ENCODE measurements at places on chromosomes 6 and 20.

- DNase-seq, result no peak
Measured at GRCh38 chr20:5888041-5888440, 62.3 kb downstream of the TRMT6 start.

DNA sequence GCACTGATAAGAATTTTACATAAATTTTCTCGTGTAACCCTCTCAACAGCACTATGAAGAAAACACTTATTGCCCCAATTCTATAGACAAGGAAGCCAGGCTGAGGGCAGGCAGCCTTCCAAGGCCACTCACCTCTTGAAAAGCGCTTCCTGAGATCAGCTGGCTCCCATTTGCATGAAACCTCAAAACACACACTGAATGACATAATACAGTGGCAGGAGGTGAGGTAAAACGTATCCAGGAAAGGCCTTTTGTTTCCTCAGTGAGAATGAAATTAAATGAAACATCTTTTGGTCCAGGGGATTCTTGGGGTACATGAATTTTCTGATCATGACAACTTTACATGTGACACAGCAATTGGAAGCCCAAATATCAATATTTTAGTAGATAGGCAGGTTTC is 112.5 kb downstream of the WDR27 start:
- DNase-seq, result no peak

- peak; percentile 12 for DNase-seq
Measured at GRCh38 chr6:22145376-22145775, 151.5 kb downstream of the PRL start.

GRCh38 chr6:24327756-24328155 is 30.1 kb downstream of the DCDC2 start:
- no peak for DNase-seq

GRCh38 chr6:52154381-52154780 is 31.8 kb upstream of the IL17A start:
- no peak for DNase-seq

DNA sequence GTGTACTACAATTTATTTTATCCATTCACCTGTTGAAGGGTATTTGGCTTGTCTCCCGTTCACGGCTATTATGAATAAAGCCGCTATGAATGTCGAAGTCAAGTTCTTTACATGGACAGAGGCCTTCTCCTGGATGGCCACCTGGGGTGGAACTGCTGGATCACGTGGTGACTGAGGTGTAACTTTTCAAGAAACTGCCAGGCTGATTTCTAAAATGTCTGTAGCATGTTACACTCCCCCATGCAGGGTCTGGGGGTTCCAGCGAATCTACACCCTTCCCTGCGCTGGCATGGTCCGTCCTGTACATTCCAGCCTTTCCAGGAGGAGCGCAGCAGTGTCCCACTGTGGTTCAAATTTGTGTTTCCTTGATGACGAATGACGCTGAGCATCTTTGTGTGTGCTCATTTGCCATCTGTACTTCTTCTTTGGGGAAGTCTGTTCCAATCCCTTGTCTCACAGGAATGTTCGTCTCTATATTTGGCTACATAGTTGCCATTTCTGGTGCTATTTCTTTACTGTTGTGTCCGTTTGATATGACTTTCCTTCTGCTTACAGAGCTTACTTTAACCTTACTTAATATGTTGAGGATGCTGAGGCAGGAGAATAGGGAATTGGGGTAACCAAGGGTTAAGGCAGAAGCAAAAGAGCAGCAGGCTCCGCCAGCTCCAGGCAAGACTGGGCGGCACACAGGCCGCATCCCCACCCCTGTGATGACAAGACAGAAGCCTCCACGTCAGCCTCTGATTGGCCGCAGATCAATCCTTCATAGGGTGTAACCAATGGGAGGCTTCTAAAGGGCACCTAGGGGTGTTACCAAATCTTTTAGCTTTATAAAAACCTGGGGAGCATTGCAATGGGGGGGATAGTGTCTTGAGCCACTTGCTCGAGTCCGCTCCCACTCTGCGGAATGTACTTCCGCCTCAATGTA is 106.6 kb downstream of the TAF4 start:
- DNase-seq, result no peak

DNA sequence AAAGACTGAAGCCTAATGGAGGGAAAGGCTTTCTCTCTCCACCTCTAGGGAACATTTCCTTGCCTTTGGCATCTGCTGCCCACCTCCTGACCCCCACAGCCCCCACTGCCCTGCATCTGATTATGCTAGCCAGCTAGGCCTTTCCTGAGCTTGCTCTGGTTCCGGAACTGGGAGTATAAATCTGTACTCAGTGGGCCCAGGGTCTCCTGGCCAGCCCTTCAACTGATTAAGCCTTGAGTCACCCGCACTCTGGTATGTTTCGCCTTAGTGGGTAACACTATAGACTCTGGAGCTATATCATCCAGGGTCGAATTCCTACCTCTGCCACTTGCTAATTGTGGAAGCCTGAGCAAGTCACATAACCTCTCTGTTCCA is 45.6 kb upstream of the RIPOR2 start:
- DNase-seq, result no peak

- DNase-seq, result no peak
Measured at GRCh38 chr6:130457605-130458004, 91.8 kb downstream of the TMEM200A start.

GRCh38 chr20:51800060-51800871 is 2.1 kb downstream of the SALL4 start:
- peak; percentile 68 for DNase-seq

GRCh38 chr6:156984178-156984738 is 207.1 kb downstream of the ARID1B start:
- no peak for DNase-seq

DNA sequence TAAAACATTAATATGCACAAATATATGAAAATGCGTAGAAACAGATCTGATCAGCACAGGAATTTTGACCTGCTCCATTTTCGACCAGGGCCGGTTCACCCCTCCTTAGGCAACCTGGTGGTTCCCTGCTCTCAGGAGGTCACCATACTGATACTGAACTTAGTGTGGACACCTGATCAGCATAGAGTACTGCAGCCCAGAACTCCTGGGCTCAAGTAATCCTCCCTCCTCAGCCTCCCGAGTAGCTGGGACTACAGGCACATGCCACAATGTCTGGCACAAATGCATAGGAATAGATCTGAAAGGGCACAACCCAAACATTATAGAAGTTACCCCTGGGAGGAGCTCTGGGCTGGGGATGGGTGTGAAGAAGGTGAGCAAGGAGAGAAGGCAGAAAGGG is 24.7 kb upstream of the DDO start:
- no peak for DNase-seq

GRCh38 chr20:5074232-5074674 is 45.5 kb downstream of the PCNA start:
- DNase-seq, result no peak

DNA sequence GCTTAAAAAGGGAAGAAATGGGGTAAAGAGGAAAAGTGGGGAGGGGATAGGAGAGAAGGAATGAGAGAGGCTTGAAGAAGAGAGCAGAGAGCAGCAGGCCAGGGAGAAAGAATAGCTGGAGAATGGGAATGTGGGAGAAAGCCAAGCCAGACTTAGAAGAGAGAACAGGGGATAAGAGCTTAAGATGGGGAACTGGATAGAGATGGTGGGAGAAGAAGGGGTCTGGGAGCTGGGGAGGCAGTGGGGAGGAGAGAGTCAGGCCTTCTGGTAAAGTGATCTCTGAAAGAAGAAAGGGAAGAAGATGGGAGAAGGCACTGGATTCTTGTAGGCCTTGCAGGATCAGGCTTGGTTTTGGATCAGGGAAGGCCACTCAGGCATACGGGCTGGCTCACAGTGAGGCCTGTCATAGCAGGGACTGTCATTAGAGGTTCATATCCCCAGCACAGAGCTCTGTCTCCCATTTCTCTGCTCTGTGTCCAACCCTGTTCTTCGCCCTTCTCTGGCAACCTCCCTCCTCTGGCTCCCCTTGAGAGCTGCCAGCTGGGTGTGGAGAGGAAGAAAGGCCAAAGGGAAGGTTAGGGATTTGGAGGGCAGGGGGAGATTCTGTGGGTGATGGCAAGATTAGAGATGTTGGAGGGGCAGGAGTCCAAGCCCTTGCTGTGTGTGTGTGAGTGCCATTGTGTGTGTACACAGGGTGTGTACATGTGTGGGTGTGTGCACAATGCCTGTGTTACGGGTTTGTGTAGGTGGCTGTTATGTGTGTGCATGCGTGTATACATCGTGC is 9.3 kb downstream of the SYNGAP1 start:
- DNase-seq, result no peak

- no peak for DNase-seq
Measured at GRCh38 chr6:72740135-72740534, 118.3 kb downstream of the KCNQ5 start.

GRCh38 chr6:7216941-7217621 is 95.9 kb downstream of the SSR1 start:
- DNase-seq, result no peak

DNA sequence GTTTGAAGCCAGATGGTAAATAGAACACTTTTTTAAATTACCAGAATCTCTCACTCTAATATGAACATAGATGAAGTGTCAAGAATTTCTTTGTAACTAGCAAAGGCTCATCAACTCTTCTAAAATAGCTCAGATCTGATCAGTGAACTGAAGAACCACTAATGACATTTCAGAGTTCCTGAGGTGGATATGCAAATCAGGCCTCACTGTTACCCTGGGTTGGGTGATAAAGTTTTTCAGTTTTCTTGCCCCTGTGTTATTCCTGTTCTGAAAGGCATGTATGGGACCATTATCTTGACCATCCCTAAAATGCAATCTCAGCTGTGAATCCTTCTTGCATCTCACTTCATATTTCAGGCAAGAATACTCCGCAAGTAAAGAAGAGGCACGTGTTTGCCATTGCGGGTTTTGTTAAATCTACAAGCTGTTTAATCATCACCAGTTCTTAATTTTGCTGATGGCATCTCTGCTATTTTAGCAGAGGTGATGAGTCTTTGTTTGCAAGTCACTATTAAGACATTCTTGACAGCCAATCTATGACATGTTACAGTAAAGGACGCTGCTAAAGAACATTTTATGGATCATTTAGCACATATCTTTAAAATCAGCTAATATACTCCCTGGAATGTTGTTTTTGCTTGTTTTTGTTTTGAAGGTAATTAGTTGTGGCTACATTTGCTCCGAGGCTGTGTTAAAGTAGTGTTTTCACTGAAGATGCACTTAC is 47.9 kb downstream of the KHDC1L start:
- no peak for DNase-seq

GRCh38 chr6:1834207-1834606 is 224.5 kb downstream of the FOXC1 start:
- DNase-seq, result no peak

DNA sequence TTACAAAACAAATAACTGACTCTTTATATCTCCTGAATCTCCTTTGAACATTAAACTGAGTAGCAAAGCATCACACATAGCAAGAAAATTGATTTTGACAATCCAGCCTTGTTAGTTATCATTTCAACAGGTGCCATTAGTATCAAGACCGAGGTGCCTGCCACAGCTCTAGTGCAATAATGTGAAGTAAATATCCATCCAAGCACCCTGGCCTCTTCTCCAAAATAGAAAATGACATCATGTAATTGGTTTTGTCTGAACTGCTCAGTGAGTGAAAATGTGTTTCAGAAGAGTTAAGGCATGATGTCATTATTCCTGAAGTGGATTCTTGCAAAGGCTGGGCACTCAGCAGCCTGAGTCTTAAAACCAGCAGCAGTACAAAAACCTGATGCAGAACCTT is 341.4 kb downstream of the PLCB1 start:
- DNase-seq, result no peak

DNA sequence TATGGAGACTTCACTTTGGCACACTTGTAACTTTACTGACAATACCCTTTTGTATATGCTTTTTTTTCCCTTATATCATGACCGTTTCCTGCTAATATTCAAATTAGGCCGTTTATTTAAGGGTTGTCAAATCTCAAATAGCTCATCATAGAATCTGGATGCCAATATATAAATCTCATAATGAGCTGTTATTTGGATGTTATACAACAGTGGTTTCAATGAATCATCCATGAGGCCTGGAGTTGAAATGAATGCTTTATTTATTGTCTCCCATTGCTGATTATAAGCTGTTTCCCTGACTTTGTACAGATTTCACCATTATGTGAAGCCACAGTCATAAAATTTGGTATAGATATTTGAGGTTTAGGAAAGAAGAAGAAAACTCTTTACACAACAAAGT is 256.1 kb downstream of the PLCB1 start:
- DNase-seq, result no peak

DNA sequence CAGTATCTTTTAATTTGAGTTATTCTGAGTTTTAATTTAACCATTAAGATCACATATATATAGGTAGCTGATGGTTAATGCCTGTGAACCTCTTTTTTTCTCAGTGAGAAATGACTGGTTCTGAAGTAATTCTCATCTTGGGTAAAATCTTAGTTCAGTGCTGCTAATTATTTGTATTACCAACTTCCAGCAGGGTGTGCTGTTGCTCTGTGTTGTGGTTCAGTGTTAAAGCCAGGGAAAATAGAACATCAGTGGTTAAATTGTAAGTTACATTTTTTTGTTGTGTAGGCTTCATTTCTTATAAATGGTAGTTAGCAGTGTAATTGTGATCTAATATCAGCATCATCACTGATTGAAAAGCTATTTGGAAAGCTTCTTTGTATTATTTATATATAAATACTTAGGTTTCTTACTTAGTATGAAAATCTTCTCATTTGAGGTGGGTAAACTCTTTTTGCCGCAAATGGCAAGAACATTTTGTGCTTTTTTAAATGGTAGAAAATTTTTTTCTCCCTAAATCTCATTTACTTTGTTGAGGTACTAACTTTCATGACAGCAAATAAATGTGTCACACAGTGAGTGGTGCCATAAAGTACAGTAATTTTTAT is 43.7 kb downstream of the CDC5L start:
- DNase-seq, result peak; percentile 17

GRCh38 chr20:10216146-10216791 is 2.4 kb upstream of the SNAP25 start:
- DNase-seq, result no peak

- DNase-seq, result no peak
Measured at GRCh38 chr6:163260911-163261310, 153.6 kb upstream of the QKI start.

DNA sequence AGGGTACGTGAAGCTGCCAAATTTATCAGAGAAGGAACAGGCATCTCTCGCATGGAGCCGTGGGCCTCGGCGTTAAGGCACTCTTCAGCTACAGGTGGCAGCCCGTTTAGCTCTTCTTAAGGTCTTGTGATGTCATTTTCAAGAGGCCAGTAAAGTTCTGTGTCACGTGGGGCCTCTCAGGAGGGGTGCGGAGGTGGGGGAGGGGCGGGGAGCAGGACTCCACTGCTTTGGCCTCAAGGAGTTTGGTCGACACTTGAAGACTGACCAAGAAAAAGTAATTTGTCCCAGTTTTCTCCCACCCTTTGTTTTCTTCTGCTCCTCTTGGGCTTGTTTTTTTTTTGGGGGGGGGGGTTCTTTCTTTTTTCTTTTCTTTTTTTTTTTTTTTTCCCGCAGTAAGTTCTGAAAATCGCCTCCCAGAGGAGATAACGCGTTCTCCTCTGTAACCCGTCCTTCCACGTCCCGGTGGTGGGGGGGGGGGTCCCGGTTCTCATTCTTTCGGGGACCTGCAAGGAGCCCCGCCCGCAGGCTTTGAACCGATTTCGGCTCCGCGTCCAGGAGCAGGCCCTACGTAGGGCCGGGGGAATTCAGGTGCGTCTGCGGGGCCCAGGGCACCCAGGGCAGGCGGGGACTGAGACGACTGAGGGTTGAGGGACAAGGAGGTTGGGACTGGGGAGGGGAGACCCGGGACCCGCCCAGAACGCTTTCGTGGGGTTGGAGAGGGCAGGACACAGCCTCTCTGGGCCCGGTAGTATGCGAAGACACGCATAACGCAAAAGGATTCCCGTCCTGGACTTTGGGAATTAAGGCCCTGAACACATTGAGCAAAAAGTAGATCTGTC is 26.0 kb downstream of the GPX6 start:
- DNase-seq, result no peak

- no peak for DNase-seq
Measured at GRCh38 chr6:117870486-117871242, 36.4 kb upstream of the SLC35F1 start.
